GM19239 (cell line): ENCODE measurements at places on chromosomes 2 and 18.

- no peak for DNase-seq
Observed at GRCh38 chr2:240556553-240557100, 1.2 kb downstream of the ANKMY1 start.

DNA sequence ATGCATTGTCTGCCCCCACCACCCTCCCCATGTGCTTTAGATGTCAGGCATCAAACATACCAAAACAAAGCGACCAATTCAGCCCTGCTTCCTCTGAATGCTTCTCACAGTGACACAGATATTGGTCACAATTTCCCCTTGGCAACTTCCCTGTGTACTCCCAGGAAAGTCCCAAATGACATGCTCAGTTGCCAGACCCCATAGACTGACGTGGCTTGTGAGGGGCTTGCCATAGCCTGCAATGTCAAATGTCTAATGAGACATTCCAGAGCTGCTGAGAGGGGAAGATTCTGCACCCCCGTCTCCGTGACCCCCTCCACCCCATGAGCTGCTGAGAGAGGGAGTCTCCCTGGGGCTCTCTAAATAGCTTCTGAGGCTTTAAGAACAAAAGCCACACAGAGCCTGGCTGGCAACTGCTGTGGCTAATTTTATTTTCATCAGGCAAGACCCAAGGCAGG, 47.3 kb downstream of the RFTN2 start:
- no peak for DNase-seq

DNA sequence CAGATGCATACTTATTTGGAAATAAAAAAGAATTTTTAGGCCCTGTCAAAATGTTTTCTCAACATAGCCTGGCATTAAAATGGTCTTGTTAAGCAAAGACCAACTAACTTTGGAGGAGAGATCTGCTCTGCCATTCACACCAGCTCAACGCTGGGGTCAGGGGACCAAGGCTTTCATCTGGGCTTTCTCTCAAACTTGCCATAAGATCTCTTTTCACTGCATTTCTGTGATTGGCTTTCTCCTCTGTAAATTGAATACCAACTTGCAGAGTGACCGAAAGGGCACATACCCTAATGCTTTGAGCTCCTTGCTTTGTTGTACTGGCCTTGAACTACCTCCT, 71.2 kb downstream of the MYCN start:
- no peak for DNase-seq

DNA sequence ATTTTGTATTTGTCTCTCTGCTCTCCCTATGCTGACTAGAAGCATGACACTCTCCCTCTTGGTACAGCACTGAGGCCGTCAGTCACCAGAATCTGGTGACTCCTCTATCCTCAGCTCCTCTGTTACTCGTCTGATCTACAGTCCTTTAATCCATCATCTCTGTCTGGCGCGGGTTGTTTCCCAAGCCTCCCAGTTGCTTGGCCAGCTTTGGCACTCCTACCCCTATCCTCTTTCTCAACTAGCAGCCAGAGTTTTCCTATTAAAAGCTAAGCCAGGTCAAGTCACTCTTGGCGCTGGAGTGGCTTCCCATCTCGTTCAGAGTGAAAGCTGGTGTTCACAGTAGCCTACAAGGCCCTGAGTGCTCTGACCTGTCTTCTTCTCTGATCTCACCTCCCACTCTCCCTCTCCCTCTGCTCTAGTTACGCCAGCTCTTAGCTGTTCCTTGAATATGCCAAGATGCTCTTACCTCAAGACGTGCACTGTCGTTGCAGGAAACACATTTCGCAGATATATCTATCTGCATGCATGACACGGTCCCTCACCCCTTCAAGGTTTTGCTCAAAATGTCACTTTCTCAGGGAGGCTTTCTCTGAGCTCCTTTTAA, 41.8 kb upstream of the PSME4 start:
- DNase-seq: no peak

DNA sequence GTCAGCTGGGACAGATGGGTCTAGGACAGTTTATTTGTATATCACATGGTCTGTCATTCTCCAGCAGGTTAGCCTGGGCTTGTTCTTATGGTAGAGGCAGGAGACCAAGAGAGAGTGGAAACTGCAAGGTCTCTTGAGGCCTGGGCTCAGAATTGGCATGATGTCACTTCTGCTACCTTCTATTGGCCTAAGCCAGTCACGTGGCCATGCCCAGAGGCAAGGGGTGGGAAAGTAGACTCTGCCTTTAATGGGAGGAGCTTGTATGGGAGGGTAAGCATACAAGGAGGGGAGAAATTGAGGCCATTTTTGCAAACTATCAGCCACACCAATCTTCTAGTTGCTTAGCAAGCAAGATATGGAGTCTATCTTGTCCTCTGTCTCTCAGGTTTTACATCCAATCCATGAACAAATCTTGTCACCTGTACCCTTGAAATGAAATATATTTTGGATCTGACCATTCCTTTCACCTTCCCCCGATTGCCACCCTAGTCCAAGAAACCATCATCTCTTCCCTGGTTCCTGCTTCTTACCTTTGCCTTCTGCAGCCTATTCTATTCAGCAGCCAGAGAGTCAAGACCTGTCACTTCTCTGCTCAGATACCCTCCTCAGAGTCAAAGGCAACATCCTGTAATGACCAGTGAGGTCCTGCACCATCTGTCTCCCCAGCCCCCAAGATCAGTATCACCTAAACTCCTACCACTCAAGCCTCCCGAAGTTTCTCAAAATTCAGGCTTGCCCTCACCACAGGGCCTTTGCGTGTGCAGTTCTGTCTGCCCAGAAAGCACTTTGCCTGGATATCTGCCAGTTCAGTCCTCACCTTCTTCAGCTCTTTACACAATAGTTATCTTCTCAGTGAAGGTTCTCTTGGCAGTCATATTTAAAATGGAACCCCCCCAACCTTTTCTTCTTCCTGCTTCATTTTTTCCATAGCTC, 240.0 kb downstream of the LOXHD1 start:
- no peak for DNase-seq

DNA sequence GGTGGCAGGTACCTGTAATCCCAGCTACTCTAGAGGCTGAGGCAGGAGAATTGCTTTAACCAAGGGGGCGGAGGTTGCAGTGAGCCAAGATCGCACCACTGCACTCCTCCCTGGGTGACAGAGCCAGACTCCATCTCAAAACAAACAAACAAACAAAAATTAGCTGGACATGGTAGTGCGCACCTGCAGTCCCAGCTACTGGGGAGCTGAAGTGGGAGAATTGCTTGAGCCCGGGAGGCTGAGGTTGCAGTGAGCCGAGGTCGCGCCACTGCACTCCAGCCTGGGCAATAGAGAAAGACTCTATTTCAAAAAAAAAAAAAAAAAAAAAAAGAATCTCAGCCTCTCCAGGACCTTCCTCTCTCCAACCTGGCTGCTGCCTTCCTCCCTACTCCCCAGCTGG, 20.1 kb downstream of the SRSF7 start:
- no peak for DNase-seq

GRCh38 chr2:85710687-85711577, 16.8 kb downstream of the GNLY start:
- no peak for DNase-seq

DNA sequence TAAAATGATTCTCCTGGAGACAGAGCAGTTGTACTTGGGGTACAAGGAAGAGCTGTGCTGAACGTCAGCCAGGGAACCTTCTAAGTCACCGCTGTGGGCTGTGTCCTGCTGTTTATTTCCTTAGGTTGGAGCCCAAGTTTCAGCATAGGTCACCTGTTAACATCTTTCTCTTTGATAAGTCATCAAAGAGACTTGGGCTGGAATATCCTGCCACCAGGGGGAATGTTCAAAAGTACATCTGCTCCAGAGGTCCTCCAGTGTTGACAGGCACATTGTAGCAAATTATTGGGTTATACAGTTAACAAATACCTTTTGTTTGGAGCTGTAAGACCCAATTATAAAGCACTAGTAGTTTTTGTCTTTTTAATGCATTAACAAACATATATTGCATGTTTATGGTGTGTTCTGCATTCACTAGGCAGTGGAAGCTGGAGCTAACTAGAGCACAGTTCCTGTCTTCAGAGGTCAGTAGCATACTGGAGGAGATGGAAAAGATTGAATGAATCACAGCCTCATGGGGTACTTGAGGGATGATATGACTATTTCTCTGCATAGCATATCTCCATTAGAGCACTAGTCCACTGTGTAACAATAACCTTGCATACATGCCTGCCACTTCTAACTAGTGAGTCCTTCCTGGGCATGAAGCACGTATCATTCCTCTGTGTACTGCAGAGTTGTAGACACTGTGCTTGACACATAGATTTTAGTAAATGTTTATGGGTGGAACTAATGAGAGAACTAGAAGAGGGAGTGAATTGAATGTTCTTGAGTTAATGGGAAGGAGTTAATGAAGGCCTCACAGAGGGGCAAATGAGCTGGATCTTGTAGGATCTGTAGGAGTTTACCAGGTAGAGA, 182.1 kb downstream of the AGAP1 start:
- no peak for DNase-seq

GRCh38 chr2:61649021-61649420, 110.9 kb upstream of the XPO1 start:
- DNase-seq: no peak

GRCh38 chr2:69067026-69067630, 54.1 kb downstream of the ANTXR1 start:
- DNase-seq: no peak

GRCh38 chr2:239895116-239895515, 130.0 kb downstream of the NDUFA10 start:
- DNase-seq: no peak

- DNase-seq: no peak
Observed at GRCh38 chr2:47057687-47058002, 97.5 kb downstream of the STPG4 start.

DNA sequence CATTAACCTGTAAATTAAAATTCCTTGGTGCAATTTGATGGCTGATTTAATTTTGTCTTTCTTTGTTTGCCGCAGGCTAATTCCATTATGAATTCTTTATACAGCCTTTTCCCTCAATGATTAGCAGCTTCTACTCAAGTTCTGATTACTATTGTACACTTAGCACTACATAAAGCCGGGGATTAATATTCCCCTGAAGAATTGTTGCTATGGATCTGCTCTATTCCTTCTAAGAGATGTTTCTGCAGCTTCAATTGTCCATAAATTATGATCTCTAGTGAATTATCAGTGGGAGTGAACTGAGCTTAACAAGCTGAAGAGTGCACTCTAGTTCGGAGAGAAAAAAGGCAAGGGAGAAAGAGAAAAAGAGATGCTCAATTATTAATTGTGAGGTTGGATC, 433.7 kb upstream of the SPRED2 start:
- DNase-seq: no peak

- DNase-seq: no peak
Observed at GRCh38 chr2:15532996-15533395, 28.1 kb downstream of the NBAS start.

DNA sequence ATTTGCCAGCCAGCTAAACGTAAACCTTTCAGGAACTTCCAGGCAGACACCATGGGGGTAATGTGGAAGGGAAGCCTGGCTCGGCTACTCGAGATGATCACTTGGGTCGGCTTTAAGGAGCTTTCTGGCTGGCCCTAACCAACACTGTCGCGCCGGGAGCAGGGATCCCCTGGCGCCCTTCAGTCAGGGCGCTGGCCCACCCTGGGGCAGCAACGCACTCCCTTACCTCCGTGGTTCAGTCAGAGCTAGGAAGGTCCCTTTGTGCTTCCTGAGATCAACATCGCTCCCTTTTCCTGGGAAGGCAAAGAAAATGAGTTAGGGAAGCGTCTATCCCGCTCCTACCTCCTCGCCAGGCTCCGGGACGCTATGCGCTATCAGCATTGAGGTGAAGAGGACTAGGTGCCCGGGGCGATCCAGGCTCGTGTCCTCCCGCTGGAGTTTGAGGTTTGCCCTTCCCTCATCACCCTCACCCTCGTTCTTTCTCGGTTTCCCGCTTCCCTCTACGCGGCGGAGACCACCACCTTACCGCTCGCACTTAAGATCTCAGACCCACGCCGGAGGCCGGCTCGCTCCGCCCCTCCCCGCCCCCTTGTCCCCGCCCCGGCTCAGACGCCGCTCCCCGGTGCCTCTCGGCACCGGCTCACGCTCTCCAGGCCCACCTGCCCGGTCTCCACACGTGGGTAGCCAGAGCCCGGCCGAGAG, 449 bp upstream of the ATRAID start:
- DNase-seq: no peak

DNA sequence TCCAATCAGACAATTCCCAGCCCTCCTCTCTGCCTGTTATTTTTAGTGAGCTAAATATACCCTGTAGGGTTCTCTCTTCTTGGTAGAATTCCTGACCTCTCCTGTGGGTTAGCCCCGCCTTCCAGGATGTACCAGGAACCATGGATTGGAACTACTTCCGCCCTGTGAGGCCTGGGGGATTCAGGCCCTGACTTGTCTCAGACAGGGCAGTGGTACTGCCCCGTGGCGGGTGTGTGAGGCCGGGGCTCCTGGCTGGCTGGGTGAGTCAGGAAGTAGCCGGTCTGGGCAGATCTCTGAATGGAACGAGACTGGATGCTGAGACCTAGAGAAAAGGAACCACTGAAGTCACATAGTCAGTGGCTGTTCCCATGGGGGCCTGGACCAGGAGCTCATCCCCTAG, 50.5 kb downstream of the DYSF start:
- DNase-seq: no peak

GRCh38 chr2:198408171-198408570, 603.8 kb downstream of the PLCL1 start:
- no peak for DNase-seq

GRCh38 chr2:1510176-1510575, 96.9 kb downstream of the TPO start:
- no peak for DNase-seq

GRCh38 chr2:135947483-135947882, 37.9 kb downstream of the DARS1 start:
- no peak for DNase-seq

GRCh38 chr2:36672199-36672598, 24.3 kb upstream of the VIT start:
- no peak for DNase-seq

DNA sequence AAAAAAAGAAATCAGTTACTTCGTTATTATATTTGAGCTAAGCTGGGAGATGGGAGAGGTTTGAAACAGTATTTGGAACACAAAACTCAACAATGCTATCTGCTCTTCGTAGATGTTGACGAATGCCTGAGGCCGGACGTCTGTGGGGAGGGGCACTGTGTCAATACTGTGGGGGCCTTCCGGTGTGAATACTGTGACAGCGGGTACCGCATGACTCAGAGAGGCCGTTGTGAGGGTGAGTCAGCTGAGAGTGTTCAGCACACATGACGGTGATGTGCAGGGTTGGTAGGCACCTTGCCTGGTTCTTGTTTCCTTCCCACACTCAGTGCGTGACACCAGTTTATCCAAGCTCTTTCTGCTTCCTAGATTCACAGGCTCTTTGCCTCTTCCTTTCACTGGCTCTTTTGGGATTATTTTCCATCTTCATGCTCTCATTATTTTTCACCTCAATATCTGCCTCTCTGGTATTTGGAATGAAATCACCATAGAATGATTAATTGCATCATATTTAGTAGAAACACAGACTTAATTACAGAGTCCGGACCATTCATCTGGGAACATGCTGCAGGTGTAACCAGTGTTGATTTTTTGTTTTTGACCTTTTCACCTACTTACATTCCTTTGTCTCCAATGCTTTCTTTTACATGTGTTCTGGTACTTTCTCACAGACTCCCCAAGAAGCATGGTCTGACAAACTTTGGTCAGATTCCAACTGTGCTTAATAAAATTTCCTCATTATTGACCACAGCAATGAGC, 200.6 kb upstream of the RASGRP3 start:
- DNase-seq: no peak

GRCh38 chr2:120910164-120910563, 174.5 kb downstream of the GLI2 start:
- no peak for DNase-seq

GRCh38 chr2:135997380-135997779, 12.0 kb upstream of the DARS1 start:
- no peak for DNase-seq
